ENCODE measurements at places on chromosomes 3 and 15. TPM values are rescaled to one million over a fixed set of nuclear protein-coding genes. Genes with fewer than 3 reads are reported as not detected.

GOLGA6A gene
- total RNA-seq: 0.53 TPM

CRYGS gene
- 7.0 TPM for total RNA-seq

PLA2G4E gene
- not detected for total RNA-seq

KCNH8 gene
- total RNA-seq: not detected

CHRFAM7A gene
- total RNA-seq: 3.7 TPM

CISH gene
- total RNA-seq: 242 TPM

TOMM70 gene
- total RNA-seq: 48.1 TPM

KIF15 gene
- 32.4 TPM for total RNA-seq

CKMT1A gene
- total RNA-seq: not detected

BUB1B gene
- 86.5 TPM for total RNA-seq

NOX5 gene
- not detected for total RNA-seq

TTLL13 gene
- total RNA-seq: 1.9 TPM

DNA sequence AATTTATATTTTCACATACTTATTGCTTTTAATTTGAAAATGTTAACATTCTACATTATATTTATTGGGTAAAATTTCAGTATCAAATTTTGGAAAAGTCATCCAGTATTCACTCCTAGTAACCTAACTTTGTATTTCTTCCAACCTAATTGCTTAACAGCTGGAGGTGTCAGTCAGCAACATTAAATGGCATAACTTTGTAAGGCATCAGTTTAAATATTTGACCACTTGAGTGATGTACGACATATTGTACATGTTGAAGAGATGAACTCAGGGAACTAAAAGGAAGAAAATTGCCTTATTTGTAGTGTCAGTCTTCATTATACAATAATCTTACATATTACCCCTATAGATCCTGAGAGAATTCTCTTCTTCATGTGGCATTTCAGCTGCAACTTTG lies 326.8 kb downstream of the NAALADL2 start:
- no peak overlapping the region for H3K27ac ChIP-seq
- H3K4me3 ChIP-seq: no peak overlapping the region
- H3K4me1 ChIP-seq: no peaks in the 10 kb centered on the region
- H3K27me3 ChIP-seq: no peaks in the 10 kb centered on the region
- DNase-seq: no peak
- H3K36me3 ChIP-seq: no peaks in the 10 kb centered on the region

DNA sequence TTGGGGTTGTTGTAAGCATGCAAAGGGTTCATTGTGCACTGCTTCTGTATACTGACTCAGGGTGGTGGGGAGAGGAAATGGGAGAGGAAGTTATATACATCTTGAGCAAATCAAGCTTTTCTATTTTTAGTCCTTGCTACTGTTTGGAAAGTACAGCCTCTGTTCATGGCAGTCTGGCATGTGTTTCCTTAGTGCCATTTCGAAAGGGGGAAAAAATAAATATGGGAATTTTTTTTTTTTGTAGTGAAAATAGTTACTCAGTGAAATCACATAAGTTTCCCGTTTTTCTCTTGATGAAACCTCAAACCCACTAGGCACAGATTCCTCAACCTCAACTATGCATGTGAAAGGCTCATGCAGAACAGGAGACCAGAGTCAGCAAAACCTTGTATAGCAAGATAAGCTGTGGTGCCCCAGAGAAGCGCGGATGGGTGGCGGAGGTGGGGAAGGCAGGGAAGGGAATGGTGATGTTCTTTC lies 353.3 kb downstream of the LPP start:
- no peak overlapping the region for H3K27ac ChIP-seq
- H3K4me3 ChIP-seq: no peak overlapping the region
- H3K36me3 ChIP-seq: peaks cover 12% of the 10 kb centered on the region
- DNase-seq: no peak
- H3K4me1 ChIP-seq: peaks cover 14% of the 10 kb centered on the region

DNA sequence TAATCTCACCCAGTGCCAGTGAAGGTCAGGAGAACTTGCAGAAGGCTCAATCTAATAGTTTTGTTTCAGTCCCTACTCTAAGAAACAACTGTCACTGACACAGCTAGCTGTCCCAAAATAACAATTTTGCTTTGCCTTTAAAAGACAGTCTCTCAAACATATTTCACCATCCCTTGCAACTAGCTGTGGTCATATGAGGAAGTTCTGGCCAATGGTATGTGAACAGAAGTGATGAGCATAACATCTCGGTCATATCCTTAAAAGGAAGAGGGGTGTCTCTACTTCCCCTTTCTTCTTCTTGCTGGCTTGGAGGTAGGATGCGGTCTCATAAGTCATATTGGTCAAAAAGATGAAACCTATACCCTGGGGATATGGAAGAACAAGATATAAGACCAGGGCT lies 198.1 kb downstream of the NEK10 start:
- no peaks in the 10 kb centered on the region for H3K4me1 ChIP-seq
- no peak for DNase-seq
- H3K27ac ChIP-seq: no peak overlapping the region
- H3K36me3 ChIP-seq: no peaks in the 10 kb centered on the region
- no peaks in the 10 kb centered on the region for H3K27me3 ChIP-seq
- H3K4me3 ChIP-seq: no peak overlapping the region

- peaks cover 61% of the 10 kb centered on the region for H3K4me1 ChIP-seq
- H3K27ac ChIP-seq: no peak overlapping the region
- peak overlapping the region; percentile 22 for H3K4me3 ChIP-seq
- H3K36me3 ChIP-seq: peaks cover 11% of the 10 kb centered on the region
- no peaks in the 10 kb centered on the region for H3K27me3 ChIP-seq
These were observed 14.3 kb downstream of the TLE3 start for GRCh38 chr15:70083418-70083817.

GRCh38 chr15:89878323-89878722 lies 15.5 kb downstream of the AP3S2 start:
- no peak for DNase-seq
- H3K4me3 ChIP-seq: no peak overlapping the region
- H3K36me3 ChIP-seq: no peaks in the 10 kb centered on the region
- H3K27me3 ChIP-seq: no peaks in the 10 kb centered on the region
- H3K27ac ChIP-seq: no peak overlapping the region

DNA sequence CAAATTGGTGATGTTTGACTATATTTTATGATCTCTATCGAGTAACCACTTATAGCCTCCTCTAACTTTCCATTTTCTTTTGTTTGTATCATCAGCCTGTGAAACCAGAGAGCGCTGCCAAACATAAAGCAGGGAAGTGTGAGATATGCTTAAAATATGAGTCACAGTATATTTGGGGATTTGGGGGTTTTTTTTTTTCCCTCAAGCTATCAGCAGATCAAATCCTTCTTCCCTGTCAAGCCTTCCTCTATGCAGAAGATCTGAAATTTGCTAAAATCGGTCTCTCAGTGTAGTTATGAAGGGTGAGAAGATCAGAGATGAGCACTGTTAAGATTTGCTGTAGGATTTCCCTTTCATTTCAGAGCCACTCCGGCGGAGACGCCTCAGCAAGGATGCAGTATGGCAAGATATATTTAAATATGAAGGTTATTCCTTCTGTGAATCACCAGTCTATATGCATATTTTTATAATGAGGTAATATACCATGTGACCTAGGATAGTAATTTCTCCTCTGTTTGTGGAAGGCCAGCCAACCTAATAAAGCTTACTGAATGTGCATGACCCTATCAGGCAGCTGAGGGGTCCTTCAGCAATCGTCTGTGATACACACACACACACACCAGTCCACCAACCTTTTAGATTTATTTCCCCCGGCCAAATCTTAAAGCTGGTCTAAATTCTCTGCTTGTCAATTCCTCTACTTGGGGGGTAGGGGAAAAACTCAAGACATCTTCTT lies 474.1 kb downstream of the FOXP1 start:
- peaks cover 92% of the 10 kb centered on the region for H3K4me1 ChIP-seq
- H3K4me3 ChIP-seq: peak overlapping the region; percentile 41

DNA sequence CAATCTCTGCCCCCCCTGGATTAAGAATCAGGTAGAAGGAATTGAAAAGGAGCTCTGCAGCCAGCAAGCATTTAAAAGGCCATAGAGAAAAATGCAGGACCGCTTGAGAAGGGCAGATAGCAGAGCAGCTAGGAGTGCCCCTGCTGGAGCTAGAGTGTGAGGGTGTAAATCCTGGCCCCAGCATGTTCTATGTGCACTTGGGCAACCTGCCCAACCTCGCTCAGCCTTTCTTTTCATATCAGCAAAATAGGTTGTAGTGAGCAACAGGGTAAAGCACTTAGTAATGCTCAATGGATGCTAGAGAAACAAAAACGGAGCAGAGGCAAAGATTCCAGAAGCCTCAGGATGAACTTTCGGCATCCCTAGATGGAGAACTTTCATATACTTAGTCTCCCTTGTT lies 25.0 kb upstream of the THBS1 start:
- no peak overlapping the region for H3K27ac ChIP-seq
- no peak overlapping the region for H3K4me3 ChIP-seq
- H3K36me3 ChIP-seq: no peaks in the 10 kb centered on the region
- peaks cover 9% of the 10 kb centered on the region for H3K27me3 ChIP-seq
- peaks cover 15% of the 10 kb centered on the region for H3K4me1 ChIP-seq

DNA sequence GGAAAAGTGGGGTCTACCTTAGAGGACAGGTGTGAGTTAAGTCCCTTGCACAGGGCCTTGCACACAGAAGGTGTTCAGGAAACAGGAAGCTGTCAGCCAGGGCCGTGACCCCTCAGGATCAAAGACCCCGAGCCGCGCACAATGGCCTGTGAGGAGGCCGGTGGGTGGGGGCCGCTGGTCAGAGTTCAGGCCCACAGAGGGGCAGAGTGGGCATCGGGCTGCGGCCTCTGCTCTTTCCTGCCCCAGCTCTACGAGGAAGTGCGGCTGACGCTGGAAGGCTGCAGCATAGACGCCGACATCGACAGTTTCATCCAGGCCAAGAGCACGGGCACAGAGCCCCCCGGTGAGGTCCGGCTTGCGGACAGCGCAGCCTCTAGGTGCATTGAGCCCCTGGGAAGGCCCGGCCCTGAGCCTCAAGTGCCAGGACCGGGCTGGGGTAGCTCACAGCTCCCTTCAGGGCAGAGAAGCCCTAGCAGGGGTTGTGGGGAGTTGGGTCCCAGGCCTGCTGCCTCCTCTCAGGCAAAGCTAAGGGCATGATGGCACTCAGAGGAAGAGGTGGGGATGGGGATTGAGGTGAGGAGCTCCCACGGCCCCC lies 37.2 kb downstream of the PSTPIP1 start:
- H3K27me3 ChIP-seq: no peaks in the 10 kb centered on the region
- peaks cover 3% of the 10 kb centered on the region for H3K4me1 ChIP-seq
- H3K36me3 ChIP-seq: peaks cover 9% of the 10 kb centered on the region
- no peak overlapping the region for H3K4me3 ChIP-seq
- H3K27ac ChIP-seq: no peak overlapping the region

GRCh38 chr3:18789734-18790133 lies 358.6 kb upstream of the KCNH8 start:
- H3K36me3 ChIP-seq: peaks cover 5% of the 10 kb centered on the region
- no peak for DNase-seq
- peaks cover 17% of the 10 kb centered on the region for H3K4me1 ChIP-seq
- no peak overlapping the region for H3K4me3 ChIP-seq
- H3K27me3 ChIP-seq: no peaks in the 10 kb centered on the region
- H3K27ac ChIP-seq: no peak overlapping the region

DNA sequence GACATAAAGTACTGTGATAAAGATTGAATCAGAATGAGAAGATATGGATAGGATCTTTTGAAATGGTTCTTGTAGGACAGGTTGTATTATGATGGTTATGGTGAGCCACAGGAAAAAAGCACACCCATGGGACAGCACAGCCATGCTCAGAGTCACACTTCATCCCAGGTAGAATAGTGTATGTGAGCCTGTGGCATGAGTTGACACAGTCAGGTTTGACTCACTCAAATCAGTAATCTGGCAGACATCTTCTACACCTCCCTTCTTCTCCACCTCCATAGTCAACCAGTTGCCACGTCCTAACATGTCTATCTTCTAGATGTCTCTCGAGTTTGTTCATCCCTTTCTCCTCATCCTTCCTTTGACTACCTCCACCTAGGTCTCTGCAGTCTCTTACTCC lies 176.0 kb downstream of the RBMS3 start:
- H3K27me3 ChIP-seq: no peaks in the 10 kb centered on the region
- no peak for DNase-seq

DNA sequence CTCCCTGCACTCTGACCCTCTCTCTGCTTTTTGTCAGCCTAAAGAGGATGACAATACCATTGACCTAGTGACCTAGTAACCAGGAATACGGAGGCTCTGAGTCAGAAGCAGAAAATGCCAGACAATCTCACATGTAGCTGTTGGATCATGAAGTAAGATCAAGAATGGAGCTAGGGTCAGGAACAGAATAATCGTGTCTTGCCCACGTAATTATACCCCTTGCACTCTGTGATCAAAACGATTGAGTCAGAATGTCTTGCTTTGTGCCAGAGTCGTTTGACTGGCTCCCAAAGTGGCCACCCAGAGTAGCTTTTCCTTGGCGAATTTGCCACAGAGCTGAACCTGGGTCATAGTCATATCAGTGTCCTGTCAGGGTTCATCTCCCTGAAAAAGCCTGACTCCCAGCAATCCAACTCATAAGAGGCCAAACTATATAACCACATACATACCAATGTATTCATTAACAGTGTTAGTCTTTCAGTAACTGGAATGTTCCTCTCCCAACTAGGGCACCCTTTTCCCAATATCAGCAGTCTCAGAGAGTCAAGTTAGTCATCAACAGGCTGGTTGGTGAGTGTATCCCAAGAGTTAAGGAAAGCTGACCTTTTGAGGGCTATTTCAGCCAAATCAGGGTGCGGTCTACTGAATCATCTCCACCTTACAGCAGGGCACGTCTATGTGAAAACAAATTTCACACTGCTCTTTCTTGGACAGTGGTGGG lies 5.0 kb upstream of the CDV3 start:
- H3K4me1 ChIP-seq: peaks cover 25% of the 10 kb centered on the region
- H3K4me3 ChIP-seq: no peak overlapping the region
- no peak overlapping the region for H3K27ac ChIP-seq
- H3K36me3 ChIP-seq: no peaks in the 10 kb centered on the region
- no peaks in the 10 kb centered on the region for H3K27me3 ChIP-seq

DNA sequence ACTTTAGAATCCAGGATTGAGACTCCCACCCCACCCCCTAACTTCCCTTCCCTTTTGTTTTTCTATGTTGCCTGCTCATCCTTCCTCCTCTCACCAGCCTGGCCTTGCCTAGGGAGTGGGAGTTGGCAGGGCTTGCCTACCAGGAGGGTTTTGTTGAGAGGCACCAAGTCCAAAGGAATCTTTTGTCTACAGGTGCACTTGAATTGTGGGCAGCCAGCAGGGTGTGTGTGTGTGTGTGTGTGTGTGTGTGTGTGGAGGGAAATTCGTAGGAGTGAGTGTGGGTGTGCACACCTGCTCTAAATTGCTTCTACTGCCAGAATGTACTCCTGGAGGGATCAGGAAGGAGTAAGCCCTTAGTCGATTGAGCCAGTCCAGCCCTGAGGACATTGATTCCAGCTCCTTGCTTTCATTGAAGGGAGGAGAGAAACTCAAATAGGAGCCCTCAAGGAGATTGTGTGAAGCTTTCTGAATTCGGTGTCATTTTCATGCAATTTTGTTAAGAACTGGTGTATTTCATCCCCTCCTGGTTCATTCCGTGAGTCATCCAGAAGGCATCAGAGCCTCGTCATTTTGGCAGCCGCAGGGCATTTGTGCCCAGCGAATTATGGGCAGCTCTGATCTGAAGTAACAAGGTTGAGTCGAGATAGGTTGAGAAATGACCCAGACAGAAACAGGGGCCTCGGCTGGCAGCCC lies 112.1 kb downstream of the SLCO3A1 start:
- DNase-seq: no peak
- H3K27ac ChIP-seq: no peak overlapping the region
- H3K36me3 ChIP-seq: peaks cover 3% of the 10 kb centered on the region
- H3K4me3 ChIP-seq: no peak overlapping the region

- H3K27ac ChIP-seq: no peak overlapping the region
- no peaks in the 10 kb centered on the region for H3K36me3 ChIP-seq
- H3K4me1 ChIP-seq: no peaks in the 10 kb centered on the region
- no peak for DNase-seq
- H3K27me3 ChIP-seq: no peaks in the 10 kb centered on the region
These were observed 127.3 kb upstream of the ROPN1 start for GRCh38 chr3:124119056-124119716.

All from activated T-cell treated with anti-CD3 and anti-CD28 coated beads, Interleukin-2, amount 50 U/mL, for 72 hours (primary cell).